ENCODE measurements at places on chromosomes 13 and 19.

DNA sequence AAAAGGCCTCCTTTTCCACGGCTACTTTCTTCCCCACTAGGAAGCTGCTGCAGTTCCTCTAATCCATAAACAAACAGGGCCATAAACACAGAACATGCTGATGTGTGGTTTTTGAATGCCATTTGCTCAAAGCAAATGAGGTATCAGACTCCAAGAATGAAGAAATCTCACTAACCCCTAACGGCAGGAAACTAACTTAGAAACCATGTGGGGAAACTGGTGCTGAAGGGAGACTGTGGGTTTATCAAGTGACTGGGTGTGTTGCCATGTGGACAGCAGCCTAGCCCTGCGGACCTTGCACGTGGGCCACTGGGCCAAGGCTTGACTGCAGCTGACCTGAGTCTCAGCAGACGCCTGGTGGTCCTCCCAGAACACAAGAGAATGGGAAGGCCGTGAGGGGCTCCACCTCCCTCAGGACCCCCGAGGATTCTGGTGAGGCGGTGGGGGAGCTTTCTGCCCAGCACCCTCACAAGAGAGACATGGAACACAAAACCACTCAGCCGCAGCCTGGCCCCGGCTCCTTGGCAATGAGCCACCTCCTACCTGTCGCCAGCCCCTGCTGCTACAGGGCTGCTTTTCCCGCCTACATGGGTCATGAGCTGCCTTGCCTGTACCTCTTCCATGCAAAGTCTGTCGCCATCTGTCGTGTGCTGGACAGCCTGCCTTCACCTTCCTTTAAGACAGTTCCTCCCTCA lies 10.6 kb downstream of the SLC15A1 start:
- DNase-seq: no peak

DNA sequence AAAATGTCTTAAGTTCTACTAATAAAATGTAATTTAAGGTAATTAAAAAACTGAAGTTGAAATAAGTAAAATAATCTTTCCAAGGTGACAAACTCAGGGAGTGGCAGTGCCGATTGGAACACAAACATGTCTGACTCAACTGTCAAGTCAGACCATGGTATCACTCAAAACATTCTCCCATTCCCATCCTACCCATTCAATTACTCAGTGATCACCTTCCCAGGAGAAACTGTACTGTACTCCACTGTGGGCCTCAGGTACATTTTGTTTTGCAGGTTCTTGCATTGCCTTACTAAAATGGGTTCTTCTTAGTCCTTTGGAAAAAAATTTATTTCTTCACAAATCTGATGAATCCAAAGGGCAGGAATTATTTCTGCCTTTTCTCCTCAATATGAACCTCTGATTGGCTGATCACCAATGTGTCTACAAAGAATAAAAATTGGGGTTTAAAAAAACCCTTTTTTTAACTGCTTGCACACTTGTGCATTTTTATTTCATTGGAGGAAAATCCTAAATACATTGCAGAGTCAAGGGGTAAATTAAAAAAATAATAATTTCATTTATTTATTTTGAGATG lies 96.8 kb downstream of the ZNF429 start:
- DNase-seq: no peak

DNA sequence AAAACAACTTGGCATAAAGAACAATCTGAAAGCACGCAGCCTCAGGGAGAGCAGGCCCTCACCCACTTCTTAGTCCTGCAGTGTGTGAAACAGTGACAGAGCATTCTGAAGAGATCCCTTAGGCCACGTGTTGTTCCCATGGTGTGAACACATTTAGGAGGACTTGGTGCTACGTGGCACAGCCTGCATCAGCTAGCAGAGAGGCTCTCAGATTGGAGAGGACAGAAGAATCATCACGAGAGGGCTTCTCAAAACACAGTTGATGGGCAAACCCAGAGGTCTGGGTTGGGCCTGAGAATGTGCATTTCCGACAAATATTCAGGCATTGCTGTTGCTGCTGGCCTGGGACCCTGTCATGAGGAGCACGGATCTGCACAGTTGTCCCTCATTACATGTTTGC lies 26.1 kb upstream of the TFDP1 start:
- DNase-seq: no peak

- DNase-seq: no peak
These were observed 78.5 kb upstream of the NBEA start for GRCh38 chr13:34863360-34864135.

- no peak for DNase-seq
These were observed 133.3 kb downstream of the USP12 start for GRCh38 chr13:27038323-27038722.

DNA sequence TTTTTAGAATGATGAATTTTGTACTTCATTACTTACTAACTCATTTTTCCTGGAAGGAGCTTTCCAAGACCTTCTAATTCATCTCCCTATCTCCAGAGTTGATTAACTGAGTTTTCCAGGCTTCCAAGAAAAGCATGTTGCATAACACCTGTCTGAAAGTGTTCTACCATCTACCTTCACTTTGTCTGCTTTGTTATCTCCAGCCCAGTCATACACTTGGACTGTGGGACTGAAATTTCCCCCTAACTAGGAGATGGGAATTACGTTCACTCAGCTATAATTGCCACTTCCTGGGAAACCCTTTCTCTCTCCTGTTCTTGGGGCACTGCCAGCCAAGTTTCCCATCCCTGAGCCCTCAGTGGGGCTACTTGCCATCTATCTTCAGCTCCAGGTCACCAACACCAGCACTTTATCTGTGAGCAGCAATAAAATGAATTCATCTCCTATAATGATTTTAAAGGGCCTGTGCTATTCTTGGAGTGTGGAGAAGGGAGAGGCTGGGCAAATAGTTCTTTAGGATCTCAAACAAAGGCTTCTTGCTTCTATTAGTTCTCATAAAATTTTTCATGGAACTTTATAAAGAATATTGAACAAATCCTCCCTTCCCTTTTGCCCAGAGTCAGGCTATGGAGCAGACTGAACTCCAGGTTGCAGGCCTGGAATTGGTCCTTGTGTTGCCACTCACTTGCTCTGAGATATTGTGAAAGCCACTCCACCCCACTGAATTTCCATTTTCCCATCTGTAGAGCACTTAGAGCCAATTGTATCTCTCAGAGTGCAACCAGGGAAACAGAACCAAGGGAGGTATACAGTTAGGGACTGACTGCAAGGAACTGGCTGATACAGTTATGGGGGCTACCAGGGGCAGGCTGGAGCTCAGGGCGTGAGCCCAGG lies 17.8 kb upstream of the ATP12A start:
- no peak for DNase-seq

- no peak for DNase-seq
These were observed 555 bp downstream of the NR2C2AP start for GRCh38 chr19:19202707-19203011.

DNA sequence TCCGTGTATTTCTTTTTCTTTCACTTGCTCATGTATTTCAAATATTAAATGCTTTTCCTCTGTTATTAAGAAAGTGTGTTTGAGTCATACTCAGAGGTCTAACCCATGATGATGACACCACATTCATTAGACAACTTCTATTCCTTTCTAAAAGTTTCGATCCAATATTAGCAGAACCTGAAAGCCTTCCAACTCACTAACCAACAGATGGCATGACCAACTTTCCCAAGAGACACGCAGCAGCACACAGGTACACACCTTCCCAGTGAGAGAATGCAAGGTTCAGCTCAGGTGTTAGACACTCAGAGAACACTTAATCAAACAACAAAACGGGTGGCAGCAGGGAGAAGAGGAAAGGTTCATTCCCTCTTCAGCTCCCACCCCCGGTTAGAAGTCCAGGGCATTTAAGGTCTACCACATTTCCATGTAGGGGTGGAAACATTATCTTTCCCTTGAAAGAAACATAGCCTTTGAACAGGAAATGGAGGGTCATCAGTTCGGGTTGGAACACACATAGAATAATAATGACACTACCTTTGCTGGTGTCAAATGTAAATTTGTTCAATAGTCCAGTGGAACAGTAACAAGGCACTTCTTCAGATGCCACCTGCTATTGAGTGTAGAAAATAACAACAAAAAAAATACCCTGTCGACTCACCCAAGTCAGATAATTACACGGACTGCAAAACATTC lies 404.2 kb downstream of the COG6 start:
- no peak for DNase-seq

- no peak for DNase-seq
These were observed 182.5 kb downstream of the NDFIP2 start for GRCh38 chr13:79663435-79663834.

- DNase-seq: no peak
These were observed 583 bp downstream of the TECR start for GRCh38 chr19:14530005-14530348.

DNA sequence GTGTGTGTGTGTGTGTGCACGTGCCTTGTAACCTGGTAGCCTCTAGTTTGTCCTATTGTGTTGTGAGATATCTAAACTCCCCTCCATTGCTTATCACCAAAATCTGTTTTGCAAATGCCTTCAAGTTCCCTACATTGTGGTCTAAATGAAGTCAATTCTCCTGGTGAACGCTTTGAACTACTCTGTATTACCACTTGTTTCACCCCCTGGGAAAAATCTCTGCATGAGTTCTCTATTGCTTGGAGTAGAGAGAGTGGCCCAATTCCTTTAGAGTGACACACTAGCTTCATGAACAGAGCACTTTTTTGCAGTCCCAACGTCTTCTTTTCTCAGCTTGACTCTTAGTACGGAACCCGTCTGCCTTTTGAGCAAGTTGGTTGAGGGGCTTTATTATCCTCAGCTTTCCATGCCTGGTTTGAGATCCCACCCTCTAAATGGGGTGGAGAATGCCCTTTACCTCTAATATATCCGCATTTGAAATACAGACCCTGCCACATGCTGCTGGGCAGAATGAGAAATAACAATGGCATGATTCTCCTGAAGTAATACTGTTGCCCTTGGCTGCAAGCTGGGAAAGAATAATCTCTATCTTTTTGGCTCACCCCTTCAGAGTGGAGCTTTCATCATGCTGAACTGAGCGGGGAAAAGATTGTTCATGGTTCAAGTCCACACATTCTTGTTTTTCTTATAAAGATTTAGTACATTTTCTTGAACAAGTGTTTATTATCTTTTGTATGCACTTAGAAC lies 2545.3 kb downstream of the PCDH9 start:
- no peak for DNase-seq

DNA sequence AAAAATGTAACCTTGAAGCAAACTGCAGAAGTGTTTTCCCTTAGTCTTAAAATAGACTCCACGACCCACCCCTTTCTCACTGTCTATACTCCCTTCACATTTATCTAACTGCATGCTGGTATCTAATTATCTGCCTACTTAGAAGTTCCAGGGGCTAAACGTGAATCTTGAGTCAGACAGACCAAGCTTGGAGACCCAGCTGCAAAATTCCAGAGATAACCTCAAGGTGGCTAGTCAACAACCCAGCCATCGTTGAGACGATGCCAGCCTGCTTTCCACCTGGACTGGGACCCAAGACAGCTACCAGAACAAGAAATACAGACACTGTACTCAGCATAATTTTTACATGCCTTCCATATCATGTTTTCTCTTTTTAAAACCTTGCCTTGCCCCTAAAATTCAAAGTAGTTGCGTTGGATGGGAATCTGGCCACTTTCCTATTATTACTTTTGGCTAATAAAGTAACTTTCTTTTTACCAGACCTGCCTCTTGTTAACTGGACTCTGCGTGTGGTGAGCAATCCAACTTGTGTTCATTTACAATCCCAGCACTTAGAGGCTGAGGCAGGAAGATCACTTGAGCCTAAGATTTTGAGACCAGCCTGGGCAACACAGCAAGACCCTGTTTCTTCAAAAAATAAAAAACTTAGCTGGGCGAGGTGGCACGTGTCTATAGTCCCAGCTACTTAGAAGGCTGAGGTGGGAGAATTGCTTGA lies 82.3 kb downstream of the CDADC1 start:
- no peak for DNase-seq

DNA sequence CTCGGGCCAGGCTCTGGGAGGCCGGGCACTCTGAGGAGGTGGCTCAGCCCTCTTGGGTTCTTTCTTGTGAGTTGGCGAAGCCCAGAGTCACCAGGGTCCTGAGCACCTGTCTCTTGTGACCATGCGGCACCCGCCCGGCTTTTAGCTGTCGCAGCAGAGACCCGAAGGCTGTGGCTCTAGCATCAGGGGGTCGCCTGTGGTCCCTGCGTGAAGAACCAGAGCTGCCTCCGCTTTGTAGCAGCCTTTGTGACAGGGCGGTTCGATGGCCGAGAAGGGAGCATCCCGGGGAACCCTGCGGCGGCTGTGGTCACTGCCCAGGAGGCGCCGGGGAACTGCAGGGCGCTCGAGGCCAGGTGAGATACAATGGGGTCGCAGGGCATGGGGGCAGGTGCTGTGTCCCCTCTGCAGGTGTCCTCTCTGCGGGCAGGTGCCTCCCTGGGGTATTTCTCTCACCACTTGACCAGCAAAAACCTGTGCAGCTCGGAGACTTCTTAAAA lies 10.4 kb downstream of the MCF2L start:
- DNase-seq: no peak

DNA sequence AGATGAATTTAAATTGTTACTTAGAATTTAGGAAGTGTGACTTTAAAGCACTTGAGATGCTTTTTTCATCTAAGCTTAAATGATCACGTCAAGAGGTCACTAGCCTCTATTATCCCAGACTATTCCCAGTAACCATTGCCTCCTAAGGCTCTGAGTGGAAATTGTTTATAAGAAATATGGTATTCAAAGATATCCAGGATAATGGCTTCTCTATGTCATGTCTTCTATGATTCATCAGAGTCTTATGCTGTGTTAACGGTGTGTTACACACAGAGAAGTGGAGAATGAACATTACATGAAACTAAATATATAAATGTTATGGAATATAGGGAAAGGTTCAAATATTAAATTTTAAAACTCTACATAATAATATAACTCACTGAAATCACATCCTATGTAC lies 79.8 kb upstream of the NBEA start:
- DNase-seq: no peak

GRCh38 chr13:84870190-84870589 lies 929.0 kb downstream of the SLITRK6 start:
- no peak for DNase-seq

DNA sequence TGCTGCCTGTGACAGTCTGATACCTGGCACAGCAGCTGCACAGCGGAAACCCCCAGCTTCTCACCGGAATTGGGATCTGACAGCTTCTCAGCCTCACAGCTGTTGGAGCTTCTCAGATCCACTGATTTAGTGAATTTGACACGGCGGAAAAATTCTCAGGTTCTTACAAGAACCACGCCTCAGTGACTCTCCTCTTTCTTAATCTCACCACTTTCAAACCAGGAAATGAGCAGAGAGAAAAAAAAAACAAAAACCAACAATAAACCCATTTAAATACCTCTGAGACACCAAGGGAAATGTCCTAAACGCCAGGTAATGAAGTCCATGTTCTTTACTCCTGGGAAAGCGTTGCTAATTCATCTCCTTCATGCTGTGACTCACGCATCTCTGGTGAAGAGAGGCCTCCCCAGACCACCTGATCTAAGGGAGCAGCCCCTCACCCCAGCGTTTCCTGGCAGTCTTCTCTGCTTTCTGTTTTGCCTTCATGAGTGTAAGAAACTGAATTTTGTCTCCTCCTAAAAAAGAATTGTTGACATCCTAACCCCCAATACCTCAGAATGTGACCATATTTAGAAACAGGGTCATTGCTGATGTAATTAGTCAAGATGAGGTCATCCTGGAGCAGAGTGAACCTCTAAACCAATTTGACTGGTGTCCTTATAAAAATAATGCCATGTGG lies 15.9 kb upstream of the IZUMO2 start:
- DNase-seq: no peak

GRCh38 chr13:44231786-44232516 lies 141.7 kb upstream of the SERP2 start:
- no peak for DNase-seq
